ENCODE measurements at places on chromosomes 3 and 15. TPM values are rescaled to one million over a fixed set of nuclear protein-coding genes. Genes with fewer than 3 reads are reported as not detected.
A peak's percentile ranks its signal among the peaks of the same experiment; 100 is the strongest.

Gene ATP2C1
- 82.7 TPM for total RNA-seq

Gene THRB
- 28.4 TPM for total RNA-seq

Gene SLC2A2
- 1.5 TPM for total RNA-seq

Gene PLOD2
- total RNA-seq: 49.2 TPM

DNA sequence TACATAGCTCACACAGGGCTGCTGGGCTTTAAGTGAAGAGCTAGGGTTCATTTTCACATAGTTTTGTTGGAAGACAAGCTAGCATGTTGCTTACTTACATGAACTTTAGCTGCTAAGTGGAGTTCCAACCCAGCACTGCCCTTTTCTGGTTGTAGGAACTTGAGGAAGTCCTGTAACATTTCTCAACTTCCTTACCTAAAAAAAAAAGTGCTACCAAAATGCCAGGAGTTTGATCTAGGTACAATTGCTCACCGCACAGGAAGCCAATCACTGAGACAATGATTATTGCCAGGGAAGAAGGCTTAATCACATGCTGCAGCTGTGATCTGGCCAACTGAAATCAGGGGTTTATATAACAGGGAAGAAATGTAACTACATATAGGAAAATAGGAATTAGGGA is 52.8 kb downstream of the IL12A start:
- peaks cover 47% of the 10 kb centered on the region for H3K27me3 ChIP-seq
- peaks cover 1% of the 10 kb centered on the region for H3K36me3 ChIP-seq
- H3K4me1 ChIP-seq: peaks cover 2% of the 10 kb centered on the region

DNA sequence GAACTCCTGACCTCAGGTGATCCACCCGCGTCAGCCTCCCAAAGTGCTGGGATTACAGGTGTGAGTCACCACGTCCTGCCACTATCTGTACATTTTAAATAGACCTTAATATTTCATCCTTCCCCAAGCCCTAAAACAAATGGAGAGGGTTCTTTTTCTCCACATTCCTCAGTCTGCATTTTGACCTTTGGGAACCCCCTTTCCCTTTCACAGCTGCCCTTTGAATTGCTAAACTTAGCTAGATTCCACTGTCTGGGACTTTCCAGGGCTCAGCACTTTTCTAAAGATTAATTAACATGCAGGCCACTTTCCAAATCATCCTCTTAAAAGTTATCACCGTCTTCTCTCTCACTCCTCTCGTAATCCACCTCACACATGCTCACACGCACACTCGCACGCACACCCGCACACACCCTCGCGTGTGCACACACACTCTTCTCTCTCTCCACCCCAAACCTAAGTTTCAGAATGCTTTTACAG is 124.2 kb downstream of the TMCO5A start:
- no peaks in the 10 kb centered on the region for H3K27me3 ChIP-seq
- peaks cover 7% of the 10 kb centered on the region for H3K4me1 ChIP-seq
- no peak overlapping the region for H3K4me3 ChIP-seq
- H3K27ac ChIP-seq: no peak overlapping the region

GRCh38 chr15:100919481-100920405 is 586 bp downstream of the LRRK1 start:
- peaks cover 3% of the 10 kb centered on the region for H3K4me1 ChIP-seq
- H3K4me3 ChIP-seq: peak overlapping the region; percentile 54
- no peaks in the 10 kb centered on the region for H3K36me3 ChIP-seq
- H3K27me3 ChIP-seq: peaks cover 79% of the 10 kb centered on the region
- no peak for DNase-seq
- H3K27ac ChIP-seq: no peak overlapping the region

- no peaks in the 10 kb centered on the region for H3K36me3 ChIP-seq
- H3K27ac ChIP-seq: no peak overlapping the region
- H3K4me3 ChIP-seq: no peak overlapping the region
- DNase-seq: no peak
- H3K4me1 ChIP-seq: no peaks in the 10 kb centered on the region
Observed at GRCh38 chr3:189038773-189039745, 132.7 kb upstream of the TPRG1 start.

- no peaks in the 10 kb centered on the region for H3K4me1 ChIP-seq
- no peak overlapping the region for H3K4me3 ChIP-seq
- H3K27me3 ChIP-seq: no peaks in the 10 kb centered on the region
- peaks cover 1% of the 10 kb centered on the region for H3K36me3 ChIP-seq
Observed at GRCh38 chr3:162643245-162643644, 1146.6 kb downstream of the OTOL1 start.

GRCh38 chr3:42762046-42762724 is 10.9 kb downstream of the CCDC13 start:
- no peak overlapping the region for H3K4me3 ChIP-seq
- peak overlapping the region; percentile 15 for H3K27ac ChIP-seq
- H3K36me3 ChIP-seq: no peaks in the 10 kb centered on the region
- no peaks in the 10 kb centered on the region for H3K27me3 ChIP-seq

- no peak overlapping the region for H3K4me3 ChIP-seq
- peaks cover 7% of the 10 kb centered on the region for H3K36me3 ChIP-seq
- H3K27ac ChIP-seq: no peak overlapping the region
- DNase-seq: no peak
Observed at GRCh38 chr3:71503525-71504249, 79.8 kb downstream of the FOXP1 start.

GRCh38 chr15:81189583-81190283 is 6.9 kb upstream of the IL16 start:
- no peaks in the 10 kb centered on the region for H3K4me1 ChIP-seq
- H3K27ac ChIP-seq: no peak overlapping the region
- H3K36me3 ChIP-seq: no peaks in the 10 kb centered on the region
